Stimulated activated CD4-positive, alpha-beta T cell treated with anti-CD3 and anti-CD28 coated beads, Interleukin-12 subunit alpha, Interleukin-12 subunit beta, amount 100 ng/mL, for 48 hours (primary cell): ENCODE measurements at places on chromosomes 7 and 10.
A peak's percentile ranks its signal among the peaks of the same experiment; 100 is the strongest.

DNA sequence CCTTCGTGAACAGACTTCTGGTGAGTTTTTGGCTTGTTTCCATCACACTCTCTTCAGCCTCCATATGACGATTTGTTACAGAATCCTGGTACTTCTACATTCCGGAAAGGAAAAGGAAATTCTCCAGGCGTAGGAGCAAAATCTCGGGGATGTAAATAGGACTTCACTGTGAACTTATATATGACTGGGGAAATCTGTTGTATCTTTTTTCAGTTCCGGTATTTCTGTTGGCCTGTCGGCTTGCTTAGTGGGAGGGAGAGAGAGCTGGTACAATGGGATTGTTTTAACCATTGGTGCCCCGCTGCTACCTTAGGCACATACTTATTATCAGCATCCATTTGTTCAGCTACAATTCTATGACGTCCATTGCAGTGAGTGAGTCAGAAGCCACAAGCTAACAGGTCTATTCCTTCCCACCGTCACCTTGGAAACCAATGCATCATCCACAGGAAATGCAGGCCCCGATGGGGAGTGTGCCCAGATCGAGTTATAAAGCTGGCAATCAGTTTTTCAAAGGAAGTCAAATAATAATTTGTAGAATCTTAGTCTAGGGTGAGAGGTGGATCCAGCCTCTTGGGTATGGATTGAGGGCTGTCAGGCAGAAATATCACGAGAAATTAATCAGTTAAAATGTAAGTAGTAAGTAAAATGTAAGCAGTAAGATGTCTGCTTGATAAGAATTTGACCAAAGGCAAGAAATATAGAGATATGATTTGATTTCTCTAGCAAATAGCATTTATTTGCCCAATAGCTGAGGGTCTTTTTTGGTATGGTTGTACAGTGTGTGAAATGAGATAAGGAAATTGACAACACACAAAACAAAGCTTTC lies 92.0 kb upstream of the MKLN1 start:
- DNase-seq = peak; percentile 68

GRCh38 chr10:132269266-132270230 lies 38.2 kb downstream of the STK32C start:
- DNase-seq = no peak

- no peak for DNase-seq
Observed at GRCh38 chr7:88328787-88329186, 22.1 kb upstream of the STEAP4 start.

DNA sequence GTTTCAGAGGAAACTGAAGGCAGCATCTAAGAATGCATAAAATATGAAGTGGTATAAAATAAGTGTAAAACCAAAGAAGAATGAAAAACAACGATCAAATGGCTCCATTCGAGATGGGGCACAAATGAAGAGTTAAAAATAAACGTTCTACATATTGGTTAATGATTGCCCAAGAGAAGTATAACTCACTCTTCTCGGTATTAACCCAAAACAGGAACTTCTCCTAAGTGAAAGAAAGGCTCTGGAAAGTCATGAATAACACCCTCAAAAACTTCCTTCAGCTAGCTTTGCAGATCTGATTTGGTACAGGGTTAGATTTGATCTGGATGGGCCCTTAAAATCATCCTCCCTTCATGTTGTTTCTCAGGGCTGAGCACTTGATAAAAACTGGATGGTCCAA lies 94.3 kb upstream of the ADO start:
- DNase-seq = no peak

DNA sequence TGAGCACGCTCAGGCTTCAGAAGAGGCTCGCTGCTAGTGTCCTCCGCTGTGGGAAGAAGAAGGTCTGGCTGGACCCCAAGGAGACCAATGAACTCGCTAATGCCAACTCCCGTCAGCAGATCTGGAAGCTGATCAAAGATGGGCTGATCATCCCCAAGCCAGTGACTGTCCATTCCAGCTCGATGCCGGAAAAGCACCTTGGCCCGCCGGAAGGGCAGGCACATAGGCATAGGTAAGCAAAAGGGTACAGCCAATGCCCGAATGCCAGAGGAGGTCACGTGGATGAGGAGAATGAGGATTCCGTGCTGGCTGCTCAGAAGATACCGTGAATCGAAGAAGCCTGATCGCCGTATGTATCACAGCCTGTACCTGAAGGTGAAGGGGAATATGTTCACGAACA lies 5.7 kb upstream of the PPP2R2D start:
- DNase-seq = no peak

GRCh38 chr10:82378146-82378545 lies 503.2 kb downstream of the NRG3 start:
- DNase-seq = no peak

- no peak for DNase-seq
Observed at GRCh38 chr10:100612601-100613595, 77.2 kb downstream of the HIF1AN start.

GRCh38 chr7:131424219-131424822 lies 96.6 kb downstream of the MKLN1 start:
- DNase-seq = no peak

DNA sequence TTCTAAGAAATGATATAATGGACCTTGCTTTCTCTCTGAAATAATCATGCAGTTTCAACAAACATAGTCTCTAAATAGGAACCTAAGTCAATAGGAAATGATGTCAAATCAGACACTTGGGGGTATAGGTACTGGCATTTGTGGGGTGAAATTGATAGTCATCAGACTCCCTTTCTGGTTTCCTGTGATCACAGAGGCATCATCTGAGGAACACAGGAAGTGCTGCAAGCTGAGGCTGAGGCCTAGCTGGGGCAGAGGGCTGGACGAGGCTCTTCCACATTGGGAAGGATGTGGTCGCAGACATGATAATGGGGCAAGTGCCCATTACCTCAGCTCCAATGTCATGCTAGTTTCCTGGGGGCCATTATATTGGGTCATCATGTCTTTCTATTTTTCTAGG lies 33.5 kb upstream of the TARP start:
- no peak for DNase-seq

DNA sequence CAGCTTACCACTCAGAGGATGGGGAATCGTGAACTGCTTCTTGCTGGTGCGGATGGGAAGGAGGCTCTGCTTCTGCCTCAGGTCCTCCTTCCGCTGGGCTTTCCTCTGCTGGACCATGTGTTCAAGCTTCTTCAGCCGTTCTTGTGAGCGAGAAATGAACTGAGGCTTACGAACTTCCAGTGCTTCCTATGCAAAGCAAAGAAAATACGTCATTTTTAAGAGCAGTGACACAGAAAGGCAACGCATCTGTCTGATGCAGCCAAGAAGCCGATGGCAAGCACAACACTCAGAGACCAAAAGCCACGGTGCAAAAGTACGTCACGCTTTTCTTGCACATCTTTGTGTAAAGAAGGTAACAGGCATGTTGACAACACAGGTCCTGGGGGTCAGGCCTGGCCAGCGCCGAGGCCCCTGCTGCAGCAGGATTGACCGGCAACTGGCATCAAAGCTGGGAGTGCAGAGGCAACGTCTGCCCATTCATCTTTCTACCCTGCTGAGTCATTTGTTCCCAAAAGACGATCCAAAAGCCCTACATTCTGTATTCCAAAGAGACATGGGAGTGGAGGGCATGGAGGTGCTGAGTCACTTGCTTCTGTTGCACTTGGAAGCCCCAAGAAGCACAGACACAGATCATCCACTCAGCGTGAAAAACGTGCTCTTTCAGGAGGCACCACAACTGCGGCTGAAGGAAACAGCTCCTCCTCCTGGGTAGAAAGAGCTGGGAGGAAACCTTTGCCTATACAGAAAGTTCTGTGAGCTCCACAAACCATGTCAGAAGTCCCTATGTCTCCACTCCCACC lies 71.0 kb upstream of the ADAM12 start:
- no peak for DNase-seq

- no peak for DNase-seq
Observed at GRCh38 chr7:128113839-128114238, 82.6 kb upstream of the LRRC4 start.

DNA sequence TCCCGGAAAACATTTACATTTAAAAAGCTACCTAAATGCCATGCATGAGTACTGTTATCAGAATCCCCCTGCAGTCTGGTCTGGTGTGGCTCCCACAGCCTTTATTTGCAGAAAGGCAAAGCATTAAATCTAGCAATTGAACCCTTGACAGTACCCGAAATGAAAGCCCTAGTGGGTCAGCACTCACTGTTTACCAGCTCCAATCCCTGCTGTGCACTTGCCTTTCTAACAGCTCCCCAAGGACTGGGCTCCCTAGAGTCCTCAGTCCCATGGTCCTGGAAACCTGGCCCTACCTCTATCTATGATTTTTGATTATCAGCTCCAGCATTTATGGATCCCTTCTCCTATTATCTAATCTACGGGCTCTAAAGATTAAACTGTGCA lies 1.9 kb upstream of the MACC1 start:
- DNase-seq = no peak

- no peak for DNase-seq
Observed at GRCh38 chr10:72016608-72017300, 52.6 kb downstream of the CHST3 start.

DNA sequence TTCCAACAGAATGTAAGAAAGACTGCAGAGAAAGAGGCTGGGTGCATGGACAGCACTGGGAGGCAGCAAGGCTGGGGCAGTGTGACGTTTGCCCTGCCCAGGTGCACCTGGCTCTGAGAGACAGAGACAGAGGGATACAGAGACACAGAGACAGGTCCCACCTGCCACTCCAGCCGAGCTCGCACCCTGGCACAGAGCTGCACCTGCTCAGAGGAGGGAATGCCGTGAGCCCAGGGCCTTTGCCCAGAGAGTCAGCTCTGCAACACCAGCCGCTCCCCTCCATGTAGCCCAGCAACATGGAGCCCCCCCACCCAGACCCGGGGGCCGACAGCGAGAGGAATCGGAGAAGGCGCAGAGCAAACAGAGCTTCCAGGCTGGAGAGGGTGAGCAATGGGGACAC lies 35.3 kb upstream of the PROSER2 start:
- DNase-seq = no peak

GRCh38 chr10:31120961-31121685 lies 89.5 kb upstream of the ZNF438 start:
- no peak for DNase-seq

DNA sequence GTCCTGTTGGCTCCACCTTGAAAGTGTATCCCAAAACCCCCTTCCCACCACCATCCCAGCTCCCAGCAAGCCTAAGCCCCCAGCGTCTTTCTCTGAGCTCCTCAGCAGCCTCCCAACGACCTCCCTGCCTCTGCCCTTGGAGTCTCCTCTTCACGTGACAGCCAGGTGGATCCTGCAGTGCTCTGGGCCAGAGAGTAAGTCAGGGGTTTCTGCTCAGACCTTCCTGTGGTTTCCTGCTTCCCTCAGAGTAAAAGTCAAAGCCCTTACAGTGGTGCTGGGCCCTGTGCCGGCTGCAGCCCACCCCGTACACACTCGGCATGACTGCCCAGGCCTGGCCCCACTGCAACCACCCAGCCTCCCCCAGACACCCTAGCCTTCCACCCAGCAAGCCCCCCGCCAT lies 51.9 kb downstream of the OAT start:
- DNase-seq = no peak

DNA sequence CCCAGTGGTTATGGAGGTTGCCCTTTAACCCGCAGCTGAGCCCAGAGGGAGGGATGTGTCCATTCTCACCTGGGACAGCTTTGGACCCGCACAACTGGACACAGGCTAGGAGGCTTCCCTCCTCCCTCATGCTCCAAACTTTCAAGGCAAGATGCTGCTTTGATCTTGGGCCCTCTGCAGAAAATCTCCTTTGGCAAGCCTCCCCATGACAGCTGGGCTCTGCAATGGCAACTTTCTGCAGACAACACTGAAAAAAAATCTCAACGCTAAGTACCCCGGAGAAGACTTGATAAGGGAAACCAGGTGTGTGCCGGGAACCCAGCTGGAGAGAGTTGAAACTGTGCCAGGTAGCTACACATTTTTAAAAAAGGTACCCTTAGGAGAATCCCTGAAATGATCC lies 610.1 kb downstream of the LRMDA start:
- DNase-seq = no peak

DNA sequence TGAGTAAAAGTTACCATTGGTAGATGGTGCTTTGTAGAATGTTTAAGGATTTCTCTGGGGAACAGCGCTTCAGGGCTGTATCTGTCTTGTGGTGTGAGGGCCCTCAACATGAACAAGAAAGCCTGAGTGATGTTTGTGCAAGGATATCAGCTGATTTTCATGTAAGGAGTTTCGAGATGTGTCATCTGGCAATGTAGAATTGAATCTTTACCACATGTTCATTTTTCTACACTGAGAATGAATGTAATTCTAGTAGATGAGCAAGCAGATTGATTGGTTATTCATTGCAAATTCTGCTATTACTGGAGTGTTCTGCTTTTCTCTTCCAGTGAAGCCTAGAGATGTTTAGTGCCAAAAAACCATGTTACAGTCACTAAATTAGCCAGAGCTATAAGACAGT lies 87.7 kb downstream of the ST7 start:
- no peak for DNase-seq

- DNase-seq = no peak
Observed at GRCh38 chr10:103932271-103932670, 14.3 kb upstream of the STN1 start.

GRCh38 chr7:14271441-14271840 lies 282.0 kb upstream of the ETV1 start:
- no peak for DNase-seq

GRCh38 chr7:157587051-157587804 lies 250.4 kb downstream of the DNAJB6 start:
- DNase-seq = no peak

DNA sequence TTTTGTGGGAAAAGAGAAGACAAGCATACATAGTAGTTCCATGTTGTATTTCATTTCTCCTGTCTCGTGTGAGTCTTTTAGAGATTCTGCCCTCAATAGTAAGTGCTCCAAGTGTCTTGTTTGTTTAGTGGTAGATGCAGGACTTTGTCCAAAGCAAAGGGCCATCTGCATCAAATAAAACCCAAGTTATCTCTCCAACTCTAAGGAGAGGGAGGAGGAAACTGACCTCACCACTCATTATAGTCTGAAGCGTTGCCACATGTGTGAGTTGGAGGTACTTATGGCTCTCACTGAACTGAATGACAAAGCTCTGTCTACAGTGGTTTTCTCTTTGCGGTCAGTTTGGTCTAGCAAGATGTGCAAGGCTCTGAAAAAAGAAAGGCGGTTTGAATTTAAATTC lies 272.6 kb downstream of the DOCK4 start:
- DNase-seq = no peak

- DNase-seq = no peak
Observed at GRCh38 chr7:108535744-108536143, 9.8 kb upstream of the PNPLA8 start.

- no peak for DNase-seq
Observed at GRCh38 chr10:33760056-33760943, 425.8 kb upstream of the NRP1 start.

DNA sequence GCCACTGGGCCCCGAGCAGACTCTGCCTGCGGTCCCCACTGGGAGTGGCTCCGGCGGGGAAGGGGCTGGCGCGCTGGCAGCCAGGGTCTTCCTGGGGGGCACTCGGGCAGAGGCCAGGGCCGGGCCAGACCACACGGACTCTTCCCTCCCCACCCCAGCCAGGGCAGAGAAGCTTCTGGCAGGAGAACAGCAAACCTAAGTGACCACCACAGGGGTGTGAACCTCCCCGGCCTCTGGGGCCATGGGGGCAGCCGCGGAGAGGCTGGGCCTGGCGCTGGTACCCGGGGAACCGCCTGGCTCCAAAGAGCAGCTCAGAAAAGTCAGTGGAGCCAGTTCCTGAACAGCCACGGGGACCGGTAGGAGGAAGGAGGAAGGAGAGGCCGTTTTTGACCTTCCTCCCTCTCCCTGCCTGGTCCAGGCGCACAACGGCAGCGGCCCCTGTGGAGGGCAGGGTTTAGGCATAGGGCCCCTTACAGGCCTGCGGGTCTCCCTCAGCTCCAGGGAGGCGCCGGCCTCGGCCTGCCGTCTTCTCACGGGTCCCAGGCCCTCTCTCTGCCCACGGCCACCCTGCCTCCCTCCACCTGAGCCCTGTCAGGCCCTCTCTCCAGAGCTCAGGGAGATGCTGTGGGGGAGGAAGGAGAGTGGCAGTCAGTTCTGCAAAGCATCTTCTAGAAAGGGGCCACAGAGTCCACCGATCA lies 51.8 kb downstream of the TMEM209 start:
- DNase-seq = no peak
